ENCODE measurements at places on chromosomes 2 and 18.
A peak's percentile ranks its signal among the peaks of the same experiment; 100 is the strongest.

- H3K4me3 ChIP-seq, result no peak overlapping the region
- no peaks in the 10 kb centered on the region for H3K27me3 ChIP-seq
- no peak for DNase-seq
- peak overlapping the region; percentile 73 for H3K27ac ChIP-seq
Measured at GRCh38 chr2:9336241-9336575, 87.1 kb downstream of the ITGB1BP1 start.

DNA sequence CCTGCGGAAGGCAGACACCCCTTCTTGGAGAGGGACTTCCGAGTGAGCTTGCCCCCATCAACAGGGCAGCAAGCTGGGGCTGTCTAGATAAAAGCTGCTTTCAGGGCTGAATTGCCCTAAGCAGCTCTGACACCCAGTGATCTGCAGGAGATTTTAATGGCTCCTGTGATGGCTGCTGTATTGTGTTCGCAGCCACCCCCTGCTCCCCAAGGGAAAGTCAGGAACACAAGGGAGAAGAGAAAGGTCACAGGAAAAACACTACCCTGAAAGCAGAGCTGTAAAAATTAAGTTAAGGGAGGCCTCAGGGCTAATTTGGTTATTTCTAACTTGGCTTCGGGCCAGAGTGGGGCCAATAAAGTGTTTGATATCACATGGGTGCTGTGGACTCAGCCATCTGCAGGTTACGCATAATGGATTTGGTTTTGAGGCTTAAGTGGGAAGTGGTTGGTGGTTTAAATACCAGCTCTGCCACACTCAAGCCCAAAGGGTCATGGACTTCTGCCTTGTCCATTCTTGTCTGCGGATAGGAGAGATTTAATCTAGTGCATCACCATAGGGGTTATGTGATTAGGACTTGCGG lies 147.6 kb downstream of the CLIP4 start:
- DNase-seq, result no peak
- H3K36me3 ChIP-seq, result no peaks in the 10 kb centered on the region
- no peaks in the 10 kb centered on the region for H3K27me3 ChIP-seq

DNA sequence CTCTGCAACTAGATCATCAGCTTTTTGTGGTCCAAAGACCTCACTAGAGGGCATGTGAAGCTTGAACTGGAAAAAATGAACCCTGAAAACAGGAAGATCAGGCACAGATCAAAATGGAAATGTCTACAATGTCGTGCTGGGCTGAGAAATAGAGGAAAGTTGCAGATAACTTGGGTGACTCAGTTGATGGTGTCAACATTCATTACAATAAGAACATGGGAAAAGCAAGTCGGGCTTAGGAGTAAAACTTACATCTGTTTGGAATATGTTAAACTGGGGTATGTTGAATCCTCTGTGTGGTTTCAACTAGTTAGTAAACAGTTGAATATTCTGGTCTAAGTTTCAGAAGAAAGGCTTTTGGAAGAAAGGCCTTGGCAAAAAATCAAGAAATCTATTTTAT lies 940.4 kb downstream of the ERBB4 start:
- no peak for DNase-seq
- H3K4me1 ChIP-seq, result no peaks in the 10 kb centered on the region
- no peak overlapping the region for H3K27ac ChIP-seq
- H3K27me3 ChIP-seq, result no peaks in the 10 kb centered on the region
- H3K36me3 ChIP-seq, result no peaks in the 10 kb centered on the region

DNA sequence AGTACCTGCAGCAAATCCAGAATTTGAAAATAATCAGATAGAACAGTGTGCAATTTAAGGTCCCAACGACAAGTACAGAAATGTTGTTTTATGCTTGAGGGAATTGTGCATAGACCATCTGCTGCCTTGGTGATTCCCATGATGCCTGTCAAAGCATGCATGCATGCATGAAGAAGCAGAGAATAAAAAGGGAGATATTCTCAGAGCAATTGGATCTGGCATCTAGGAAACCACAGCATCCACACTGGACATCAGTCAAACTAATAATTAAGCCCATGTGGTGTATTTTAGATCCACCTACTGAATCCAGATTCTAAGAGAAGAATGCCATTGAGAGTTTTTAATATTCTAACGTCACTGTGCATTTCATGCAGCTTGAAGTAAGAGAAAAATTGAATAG lies 361.2 kb downstream of the FSIP2 start:
- no peak overlapping the region for H3K27ac ChIP-seq
- no peak overlapping the region for H3K4me3 ChIP-seq
- no peaks in the 10 kb centered on the region for H3K4me1 ChIP-seq

DNA sequence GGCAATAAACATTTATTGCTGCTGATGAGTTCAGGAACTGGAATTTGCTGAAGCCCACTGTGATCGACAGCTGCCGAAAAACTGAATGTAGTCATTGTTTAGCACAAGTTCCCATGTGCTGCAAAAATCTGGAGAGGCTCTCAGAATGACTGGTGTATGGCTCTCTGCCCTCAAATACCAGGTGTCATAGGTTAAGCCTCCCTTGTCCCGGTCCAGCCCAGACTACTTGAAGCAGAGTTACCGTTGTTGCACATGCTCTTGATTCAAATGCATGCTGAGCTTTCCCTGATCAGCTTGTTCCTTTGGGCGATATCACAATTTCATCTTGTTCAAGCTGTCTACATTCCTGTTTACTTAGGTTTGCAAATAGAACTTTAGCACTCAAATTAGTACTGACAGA lies 625.2 kb downstream of the CPS1 start:
- no peaks in the 10 kb centered on the region for H3K36me3 ChIP-seq
- no peaks in the 10 kb centered on the region for H3K4me1 ChIP-seq
- no peak overlapping the region for H3K4me3 ChIP-seq
- H3K27ac ChIP-seq, result no peak overlapping the region

GRCh38 chr2:134634054-134634753 lies 84.6 kb downstream of the TMEM163 start:
- no peaks in the 10 kb centered on the region for H3K36me3 ChIP-seq
- H3K4me3 ChIP-seq, result no peak overlapping the region
- no peak for DNase-seq

GRCh38 chr2:180601016-180601415 lies 379.4 kb upstream of the UBE2E3 start:
- no peak for DNase-seq
- H3K27me3 ChIP-seq, result no peaks in the 10 kb centered on the region
- H3K36me3 ChIP-seq, result no peaks in the 10 kb centered on the region
- no peak overlapping the region for H3K27ac ChIP-seq
- H3K4me3 ChIP-seq, result no peak overlapping the region
- H3K4me1 ChIP-seq, result no peaks in the 10 kb centered on the region

Data from vagina (tissue), 2 donors.